ENCODE measurements at places on chromosomes 6 and 20.

GRCh38 chr6:144804246-144804790, 519.2 kb downstream of the UTRN start:
- DNase-seq, result no peak

DNA sequence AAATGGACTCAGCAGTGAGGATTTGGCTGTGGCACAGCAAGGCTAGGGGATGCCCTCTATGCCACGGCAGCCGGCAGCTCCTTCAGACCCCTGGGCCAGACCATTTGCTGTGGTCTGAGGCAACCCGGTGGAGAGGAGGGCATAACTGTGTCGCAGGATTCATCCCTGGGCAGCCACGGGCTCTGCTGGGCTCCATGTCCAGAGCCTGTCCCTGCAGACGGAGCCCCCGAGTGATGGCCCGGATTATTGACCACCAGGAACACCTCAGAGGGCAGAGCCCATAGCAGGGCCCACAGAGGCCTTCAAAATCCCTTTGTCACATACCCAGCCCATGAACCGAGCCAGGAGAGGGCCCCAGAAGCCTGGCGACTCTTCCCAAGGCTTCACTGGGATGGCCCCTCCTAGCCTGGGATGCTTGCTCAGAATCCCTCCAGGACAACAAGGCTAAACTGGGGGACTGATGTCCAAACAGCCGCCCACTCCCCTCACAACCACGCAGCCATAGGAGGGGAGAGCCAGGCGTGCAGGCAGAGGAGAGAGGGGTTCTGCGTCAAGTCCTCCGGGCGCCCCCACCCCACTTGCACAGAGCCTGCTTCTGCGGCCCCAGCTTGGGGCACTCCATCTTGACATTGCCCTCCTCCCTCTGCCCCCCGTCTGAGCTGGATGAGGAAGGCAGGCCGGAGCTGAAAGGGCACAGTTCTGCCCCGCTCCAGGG, 68.2 kb upstream of the AFDN start:
- no peak for DNase-seq

DNA sequence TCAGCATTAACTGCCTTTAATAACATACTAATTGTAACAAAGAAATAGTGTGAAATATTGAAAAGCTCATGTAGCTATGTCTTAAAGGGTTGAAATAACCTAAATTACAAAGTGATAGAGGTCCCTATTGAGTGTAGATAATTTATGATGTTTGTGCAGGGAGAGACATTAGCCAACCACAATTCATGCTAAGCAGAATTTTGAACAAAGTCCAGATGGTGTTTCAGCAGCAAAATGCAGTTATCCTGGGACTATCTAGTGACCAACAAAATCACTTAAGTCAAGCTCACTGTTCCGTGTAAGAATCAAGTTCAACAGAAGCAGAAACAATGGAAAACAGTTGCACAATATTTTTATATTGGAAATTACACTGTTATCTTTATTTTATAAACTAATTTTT, 218.5 kb downstream of the SIM1 start:
- no peak for DNase-seq

GRCh38 chr6:103280417-103280816, 1579.3 kb downstream of the HACE1 start:
- no peak for DNase-seq

GRCh38 chr6:63661769-63662168, 26.2 kb downstream of the PHF3 start:
- DNase-seq, result no peak

GRCh38 chr6:148491638-148492251, 149.1 kb downstream of the SASH1 start:
- no peak for DNase-seq

DNA sequence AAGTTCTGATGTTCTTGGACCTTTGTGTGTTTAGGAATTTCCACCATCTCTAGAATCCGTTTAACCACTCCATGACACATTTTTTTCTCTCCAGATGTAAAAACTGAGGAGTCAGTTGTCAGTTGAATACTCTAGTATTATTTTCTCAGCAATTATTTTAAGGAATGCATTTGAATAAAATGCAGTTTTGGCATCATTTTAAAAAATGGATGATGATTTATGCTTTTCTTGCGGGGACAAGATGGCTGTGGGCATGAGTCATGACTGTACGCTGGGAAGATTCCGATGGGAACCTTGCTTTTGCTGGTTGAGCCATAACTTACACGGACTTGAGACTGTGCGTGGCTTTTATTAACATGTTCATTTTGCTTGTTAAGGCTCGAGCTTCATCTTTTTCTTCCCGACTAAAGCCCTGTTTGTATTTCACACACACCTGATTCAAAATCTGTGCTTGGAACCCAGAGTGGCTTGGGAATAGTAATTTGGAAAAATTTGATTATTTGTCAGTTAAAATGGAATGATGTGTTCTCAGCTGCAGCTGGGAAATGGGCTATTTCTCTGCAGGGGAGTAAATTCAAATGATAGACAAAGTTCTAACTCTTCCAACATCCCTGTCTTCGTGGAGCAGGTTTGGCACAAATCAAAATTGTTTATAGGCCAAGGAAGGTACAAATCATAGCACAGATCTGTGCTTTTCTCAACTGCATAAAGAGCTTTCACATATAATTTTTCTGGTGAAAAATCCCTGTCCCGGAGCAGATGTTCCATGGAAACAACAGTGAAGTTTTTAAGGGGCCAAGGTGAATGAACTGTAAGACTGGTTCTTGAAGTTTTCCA, 470.5 kb upstream of the JAG1 start:
- no peak for DNase-seq

DNA sequence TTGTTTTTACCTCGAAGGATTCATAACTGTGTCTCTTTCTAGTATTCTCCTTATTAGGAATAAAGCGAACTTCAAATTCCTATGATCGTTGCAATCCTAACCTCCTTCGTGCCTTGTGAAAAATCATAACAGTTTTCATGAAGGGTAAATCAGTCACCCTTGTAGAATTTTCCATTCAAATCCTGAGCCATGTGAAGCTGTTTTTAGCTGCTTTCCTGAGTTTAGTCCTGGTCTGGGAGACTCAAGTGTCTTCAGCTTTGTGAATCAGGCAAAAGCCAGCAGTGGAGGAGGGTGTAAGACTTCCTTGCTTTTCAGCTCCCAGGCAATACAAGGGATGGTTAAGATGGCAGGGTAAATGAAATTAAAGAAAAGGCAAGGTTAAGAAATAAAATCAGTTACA, 24.3 kb downstream of the GCNT2 start:
- DNase-seq, result no peak

DNA sequence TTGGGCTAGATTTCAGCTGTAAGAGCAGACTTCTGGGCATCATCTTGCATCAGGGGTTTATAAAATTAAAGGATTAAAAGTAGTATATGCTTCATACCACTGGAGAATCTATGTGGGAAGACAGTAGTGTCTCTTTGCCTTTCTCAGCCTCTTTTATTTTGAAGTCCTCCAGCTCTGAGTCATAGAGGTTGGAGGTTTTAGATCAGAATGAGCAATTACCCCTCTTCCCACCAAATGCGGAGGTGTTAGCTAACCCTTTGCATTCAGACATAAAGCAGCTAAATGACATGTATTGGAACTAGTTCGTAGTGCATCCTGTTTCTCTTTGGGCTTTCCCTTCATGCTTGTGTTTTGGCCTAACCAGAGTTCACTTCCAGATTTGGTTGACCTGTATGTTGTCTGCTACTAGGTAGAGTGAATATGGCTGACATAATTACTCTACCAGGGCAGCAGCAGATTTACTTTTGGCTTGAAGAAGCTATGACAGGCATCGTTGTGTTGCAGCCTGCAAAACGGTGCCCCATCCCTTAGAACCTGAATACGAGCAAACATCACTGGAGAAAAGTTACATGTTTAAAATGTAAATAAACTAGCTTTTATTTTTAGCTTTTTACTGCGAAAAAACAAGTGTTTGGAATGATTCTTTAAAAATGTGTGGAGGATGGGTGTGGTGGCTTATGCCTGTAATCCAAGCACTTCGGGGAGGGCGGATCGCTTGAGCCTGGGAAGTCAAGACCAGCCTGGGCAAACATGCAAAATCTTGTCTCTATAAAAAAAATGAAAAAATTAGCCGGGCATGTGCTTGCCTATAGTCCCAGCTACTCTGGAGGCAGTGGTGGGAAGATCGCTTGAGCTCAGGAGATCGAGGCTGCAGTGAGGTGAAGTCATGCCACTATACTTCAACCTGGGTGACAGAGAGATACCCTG, 82.2 kb downstream of the MYO6 start:
- no peak for DNase-seq

DNA sequence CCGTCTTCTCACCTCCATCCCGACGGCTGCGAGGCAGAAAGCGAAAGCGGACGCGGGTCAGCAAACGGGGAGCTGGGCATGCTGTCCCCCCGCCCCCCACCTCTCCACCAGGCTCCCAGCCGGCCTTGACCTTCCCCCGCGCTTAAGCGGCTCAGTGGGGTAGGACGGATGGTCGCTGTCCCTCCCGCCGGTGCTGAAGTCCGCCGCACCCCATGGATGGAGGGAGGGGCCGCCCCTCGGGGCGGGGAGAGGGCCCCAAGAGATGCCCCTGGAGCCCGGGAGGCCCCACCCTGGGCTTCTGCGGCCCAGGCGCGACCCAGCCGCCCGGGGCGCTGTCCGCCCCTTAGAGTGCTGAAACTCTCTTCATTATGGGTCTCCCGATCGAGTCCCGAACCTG, at the start of gene KCNB1:
TSS of gene KCNB1 (minus strand) at position 48 of the 397 bp plus-strand sequence. CDS start 188 bp downstream, outside the sequence.
- DNase-seq, result no peak

DNA sequence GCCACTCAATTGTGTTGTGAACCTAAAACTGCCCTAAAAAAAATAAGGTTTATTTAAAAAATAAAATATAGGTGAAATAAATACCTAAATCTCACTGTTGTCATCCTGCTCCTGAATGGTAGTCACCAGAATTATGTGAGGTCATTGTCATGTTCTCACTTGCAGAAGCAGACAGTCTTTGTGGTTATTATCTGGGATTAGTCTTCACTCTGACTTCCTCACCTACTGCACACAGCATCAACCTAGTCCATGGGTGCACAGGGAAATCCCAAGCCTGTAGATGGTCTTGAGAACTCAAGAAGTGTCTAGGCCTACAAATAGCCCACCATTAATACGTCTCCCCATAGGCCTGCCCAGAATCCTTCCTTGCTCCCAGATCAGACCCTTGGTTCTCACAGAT, 97.0 kb downstream of the FOXF2 start:
- no peak for DNase-seq

- no peak for DNase-seq
Observed at GRCh38 chr6:7183707-7184106, 75.9 kb downstream of the RREB1 start.

GRCh38 chr20:61257611-61258010, 5.5 kb downstream of the CDH4 start:
- peak; percentile 14 for DNase-seq

DNA sequence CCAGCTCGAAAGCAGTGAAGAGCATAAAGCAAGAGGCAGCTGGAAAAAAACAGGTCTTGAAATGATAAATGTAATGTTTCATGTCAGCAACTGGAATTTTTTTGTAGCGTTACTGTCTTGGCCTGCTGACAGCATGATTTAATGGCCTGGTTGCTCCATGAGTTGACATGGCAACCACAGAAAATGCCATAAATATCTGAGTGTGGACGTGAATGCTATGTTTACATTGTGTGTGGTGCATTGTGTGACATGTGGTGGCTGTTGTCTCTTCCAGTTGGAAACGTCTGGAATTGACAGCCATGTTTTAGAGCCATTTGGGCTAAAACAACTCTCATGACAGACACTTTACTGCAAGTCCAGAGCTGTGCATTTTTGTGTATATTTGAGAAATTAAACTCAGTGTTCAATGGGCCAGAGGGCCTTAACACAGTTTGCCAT, 170.0 kb downstream of the FOXA2 start:
- no peak for DNase-seq

- no peak for DNase-seq
Observed at GRCh38 chr6:141415896-141416295, 716.8 kb upstream of the GJE1 start.

- DNase-seq, result no peak
Observed at GRCh38 chr6:46002264-46002663, 13.4 kb downstream of the CLIC5 start.

DNA sequence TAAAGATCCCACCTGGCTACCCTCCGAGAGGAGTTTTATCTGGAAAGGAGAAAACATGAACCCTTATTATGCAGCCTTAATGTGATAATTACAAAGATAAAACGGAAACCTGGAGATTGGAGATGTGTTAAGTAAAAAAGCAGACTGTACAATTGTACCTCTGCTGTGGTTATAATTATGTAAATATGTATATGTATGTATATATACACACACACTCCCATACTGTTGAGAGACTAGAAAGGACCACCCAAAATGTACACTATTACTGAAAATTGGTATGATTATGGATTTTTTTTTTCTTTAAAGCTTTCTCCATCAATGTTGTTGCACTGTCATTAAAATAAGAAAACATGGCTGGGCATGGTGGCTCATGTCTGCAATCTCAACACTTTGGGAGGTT, 72.1 kb upstream of the BCLAF1 start:
- DNase-seq, result no peak

DNA sequence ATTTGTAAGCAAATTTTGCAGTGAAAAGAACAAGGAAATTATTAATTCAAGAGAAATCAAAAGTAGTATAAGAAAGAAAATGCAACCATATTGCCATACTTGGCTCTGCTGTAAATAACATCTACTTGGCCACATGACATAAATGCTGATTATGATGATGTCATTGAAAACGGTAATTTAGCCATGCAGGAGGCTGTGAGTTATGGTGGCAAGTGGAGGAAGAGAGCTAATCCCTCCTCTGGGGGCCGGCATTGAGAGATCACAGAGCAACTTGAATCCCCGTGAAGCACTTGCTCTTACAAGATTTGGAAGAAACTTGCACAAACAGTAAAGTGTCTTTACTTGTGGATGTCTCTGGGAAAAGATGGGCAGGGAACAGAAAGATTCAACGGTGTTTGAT, 456.6 kb downstream of the PREX1 start:
- DNase-seq, result no peak

DNA sequence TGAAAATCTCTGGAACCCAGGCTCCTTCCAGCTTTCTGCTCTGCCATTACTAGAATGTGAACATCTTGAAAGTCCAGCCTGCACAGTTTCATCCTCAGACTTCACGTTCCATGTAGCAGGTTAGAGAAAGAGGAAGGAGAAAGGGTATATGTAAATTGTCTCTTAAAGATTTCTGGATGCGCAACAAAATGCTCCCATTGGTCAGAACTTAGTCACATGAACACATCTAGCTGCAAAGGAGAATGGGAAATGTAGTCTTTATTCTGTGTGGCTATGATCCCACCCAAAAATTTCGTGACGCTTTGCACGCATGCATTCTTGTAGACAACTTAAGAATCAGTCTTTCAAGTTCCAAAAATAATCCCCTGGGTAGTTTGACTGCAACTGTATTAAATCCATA, 46.4 kb upstream of the CHD6 start:
- no peak for DNase-seq

DNA sequence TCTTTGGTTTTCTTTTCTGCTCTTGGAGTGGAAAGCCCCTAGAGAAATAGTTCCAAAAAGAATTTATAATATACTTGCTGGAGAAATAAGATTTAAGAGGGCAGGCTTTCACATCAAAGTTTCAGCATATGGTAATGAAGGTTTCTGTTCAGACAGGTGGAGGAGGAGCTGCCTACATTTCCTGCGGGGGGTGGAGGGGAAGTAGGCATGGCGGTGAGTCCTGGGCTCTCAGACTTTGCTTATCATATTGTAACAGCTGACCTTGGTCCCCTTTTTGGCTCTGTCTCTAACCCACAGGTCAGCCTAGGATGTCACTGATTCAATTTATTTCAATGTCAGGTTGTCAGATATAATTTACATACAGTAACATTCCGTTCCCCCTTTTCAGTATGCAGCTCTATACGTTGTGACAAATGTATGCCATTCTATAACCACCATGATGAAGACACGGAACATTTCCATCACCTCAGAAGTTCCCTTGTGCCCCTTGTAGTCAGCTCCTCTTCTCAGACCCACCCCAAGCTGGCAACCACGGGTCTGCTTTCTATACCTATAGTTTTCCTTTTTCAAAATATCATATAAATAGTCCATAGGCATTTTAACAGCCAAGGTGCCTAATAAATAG, 77.6 kb upstream of the GGTLC1 start:
- no peak for DNase-seq
